Fibroblast of mammary gland (primary cell): ENCODE measurements at places on chromosomes 3 and 15.
A peak's percentile ranks its signal among the peaks of the same experiment; 100 is the strongest.

DNA sequence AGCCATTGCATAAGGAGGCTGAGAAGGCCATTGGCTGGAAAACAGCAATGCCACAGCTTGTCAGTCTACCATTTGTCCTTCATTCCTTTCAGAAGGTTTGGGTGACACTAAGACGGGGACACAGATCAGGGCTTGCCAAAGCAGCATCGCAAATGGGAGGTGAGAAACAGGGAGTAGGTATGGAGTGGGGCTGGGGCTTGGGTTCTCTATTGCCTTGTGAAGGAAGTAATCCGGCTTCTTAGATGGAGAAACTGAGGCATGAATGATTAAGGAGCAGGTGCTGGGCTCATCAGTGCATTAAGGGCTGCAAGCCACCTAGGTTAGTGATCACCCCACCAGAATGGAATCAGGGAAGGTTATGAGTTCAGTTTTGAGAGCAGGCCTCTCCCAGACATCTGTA is 115.6 kb upstream of the NMNAT3 start:
- no peak for DNase-seq

- DNase-seq = no peak
These were observed 69.6 kb upstream of the FAM174B start for GRCh38 chr15:92725171-92725570.

GRCh38 chr3:81426826-81427577 is 334.4 kb downstream of the GBE1 start:
- DNase-seq = no peak

GRCh38 chr3:33217866-33218445 is 654 bp downstream of the SUSD5 start:
- no peak for DNase-seq

DNA sequence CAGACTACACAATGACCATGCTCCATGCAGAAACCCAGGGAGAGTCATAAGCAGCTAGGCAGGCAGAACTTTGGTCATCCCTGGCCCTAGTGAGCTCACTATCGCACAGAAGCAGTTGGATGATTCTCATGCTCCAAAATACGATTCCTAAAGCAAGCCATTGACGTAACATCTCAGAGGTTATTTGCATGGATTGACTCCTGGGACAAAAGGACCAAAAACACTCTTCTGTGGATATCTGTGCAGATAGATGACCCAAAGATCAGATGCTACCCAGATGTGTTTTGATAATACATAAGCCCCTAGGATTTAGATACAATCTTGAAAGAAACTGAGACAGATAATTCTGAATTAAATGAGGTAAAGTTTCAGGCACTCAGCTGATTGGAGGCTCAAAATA is 33.4 kb upstream of the STT3B start:
- no peak for DNase-seq

DNA sequence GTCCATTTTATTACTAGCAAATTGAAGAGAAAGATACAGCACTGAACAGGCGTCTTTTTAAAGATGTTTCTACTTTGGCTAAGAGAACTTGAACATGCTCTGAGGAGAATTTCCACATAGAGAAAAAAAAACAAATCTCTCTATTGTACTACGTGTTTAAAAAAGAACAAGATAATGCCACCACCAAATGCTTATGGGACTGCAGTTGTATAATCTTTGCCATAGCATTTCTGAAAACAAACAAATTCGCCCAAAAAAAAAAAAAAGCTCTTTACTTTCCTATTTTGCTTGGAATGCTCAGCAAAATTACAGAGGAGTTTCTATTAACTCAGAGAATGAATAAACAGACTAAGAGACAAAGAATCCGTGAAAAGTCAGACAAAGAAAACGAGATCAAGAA is 114.2 kb downstream of the CNTN3 start:
- no peak for DNase-seq

GRCh38 chr3:31704591-31705179 is 172.0 kb downstream of the STT3B start:
- DNase-seq = peak; percentile 76

DNA sequence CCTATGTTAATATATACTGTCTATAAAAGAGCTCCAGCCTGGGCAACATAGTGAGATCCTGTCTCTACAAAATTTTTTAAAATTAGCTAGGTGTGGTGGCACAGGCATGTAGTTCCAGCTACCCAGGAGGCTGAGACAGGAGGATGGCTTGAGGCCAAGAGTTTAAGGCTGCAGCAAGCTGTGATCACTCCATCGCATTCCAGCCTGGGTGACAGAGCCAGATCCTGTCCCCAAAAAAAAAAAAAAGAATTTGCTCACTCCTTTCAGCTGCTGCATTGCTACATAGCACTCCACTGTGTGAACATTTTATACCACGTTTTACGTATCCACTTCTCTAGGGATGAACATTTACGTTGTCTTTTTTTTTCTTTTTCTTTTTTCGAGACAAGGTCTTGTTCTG is 6.0 kb upstream of the TSEN2 start:
- DNase-seq = no peak

DNA sequence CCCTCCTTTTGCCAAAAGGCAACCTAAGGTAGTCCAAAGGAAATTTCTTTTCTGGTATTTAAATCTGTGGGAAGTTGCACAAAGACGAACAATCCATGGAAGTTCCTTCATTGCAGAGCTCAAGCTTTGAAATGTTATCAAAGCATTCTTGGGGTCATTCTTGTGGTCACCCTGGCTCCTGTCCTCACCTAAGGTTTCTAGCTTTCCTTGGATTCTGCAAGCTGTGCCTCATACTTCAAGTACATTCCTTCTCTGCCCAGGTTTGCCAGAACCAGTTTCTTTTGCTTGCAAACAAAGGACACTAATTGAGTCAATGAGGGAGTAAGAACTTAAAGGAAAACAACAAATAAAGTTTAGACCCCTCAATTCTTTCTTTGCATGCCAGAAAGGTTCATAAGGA is 329.8 kb upstream of the PDZRN3 start:
- no peak for DNase-seq

GRCh38 chr3:64218329-64218728 is 6.9 kb downstream of the PRICKLE2 start:
- no peak for DNase-seq

GRCh38 chr3:186923241-186923640 is 7.1 kb upstream of the ST6GAL1 start:
- DNase-seq = no peak

DNA sequence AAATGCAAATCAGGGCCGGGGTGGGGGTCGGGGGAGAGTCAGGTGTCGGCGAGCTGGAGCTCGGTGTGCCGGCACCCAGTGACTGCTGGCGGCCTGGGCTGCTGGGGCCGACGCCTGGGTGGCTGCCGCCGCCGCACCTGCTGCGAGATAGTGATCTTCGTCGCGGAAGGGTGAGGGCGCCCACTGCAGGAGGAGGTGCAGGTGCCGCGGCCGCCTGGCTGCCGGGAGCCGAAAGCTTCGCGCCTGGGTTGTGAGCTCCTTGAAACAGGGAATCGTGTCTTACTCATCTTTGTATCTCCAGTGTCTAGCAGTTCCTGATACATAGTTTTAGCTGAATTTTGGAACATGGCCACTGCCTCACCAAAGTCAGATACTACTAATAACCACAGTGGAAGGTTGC is 64.0 kb upstream of the CPOX start:
- peak; percentile 9 for DNase-seq

GRCh38 chr15:64870353-64870752 is 28.6 kb downstream of the PLEKHO2 start:
- no peak for DNase-seq

GRCh38 chr15:95252404-95252803 is 1021.0 kb downstream of the MCTP2 start:
- DNase-seq = peak; percentile 50

- no peak for DNase-seq
These were observed 10.6 kb upstream of the TGM5 start for GRCh38 chr15:43277231-43277823.

DNA sequence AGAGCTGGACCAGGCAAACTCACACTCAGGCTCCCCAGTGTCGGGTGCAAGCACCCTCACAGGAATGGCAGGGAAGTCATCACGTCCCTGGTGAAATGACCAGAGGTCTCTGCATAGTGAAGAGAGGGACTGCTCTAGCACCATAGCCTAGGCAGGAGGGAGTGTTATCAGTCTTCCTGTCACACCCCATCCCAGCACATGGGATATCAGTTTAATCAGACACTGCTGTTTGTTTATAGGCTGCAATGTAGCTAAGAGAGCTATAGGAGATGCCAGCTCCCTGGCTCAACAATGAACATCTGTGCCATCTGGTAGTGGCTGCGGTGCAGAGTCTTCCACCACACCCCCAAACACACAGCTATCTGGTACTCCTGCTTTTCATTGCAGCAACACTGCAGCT is 776.6 kb downstream of the ZNF385D start:
- no peak for DNase-seq

DNA sequence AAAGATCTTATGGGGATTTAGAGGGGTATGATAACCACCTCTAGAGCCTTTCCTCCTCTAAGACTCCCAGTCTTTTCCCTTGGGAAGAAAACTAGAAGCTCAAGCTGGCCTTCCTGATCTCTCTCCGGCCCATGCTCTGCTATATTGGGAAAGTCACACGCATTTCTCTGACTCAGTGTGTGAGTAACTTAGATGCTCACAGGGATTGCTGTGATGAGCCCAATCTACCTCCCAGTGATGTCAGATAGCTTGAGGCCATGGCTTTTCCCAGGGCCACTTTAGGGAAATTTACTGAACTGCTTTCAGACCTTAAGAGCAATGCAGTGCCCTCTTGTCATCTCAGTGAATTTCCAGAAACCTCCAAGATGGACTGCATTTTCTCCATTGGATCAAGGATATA is 8.6 kb upstream of the ST8SIA2 start:
- DNase-seq = peak; percentile 59

DNA sequence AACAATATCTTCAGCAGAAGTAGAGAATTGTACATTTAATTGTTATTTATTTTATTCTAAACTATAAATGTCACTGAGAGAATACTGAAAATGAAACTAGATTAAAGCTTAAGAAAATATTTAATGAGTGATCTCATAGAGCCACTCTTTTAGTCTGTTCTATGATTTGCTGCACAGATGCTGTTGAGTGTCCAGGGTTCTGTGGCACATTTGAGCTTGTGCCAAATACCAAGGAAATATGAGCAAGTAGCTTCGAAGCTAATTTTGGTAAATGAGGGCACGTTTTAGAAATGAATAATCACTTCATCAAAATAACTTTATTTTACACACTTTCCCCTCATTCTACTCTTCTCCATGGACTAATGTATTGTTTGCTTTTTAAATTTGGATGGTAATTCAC is 53.6 kb upstream of the THRB start:
- peak; percentile 55 for DNase-seq

DNA sequence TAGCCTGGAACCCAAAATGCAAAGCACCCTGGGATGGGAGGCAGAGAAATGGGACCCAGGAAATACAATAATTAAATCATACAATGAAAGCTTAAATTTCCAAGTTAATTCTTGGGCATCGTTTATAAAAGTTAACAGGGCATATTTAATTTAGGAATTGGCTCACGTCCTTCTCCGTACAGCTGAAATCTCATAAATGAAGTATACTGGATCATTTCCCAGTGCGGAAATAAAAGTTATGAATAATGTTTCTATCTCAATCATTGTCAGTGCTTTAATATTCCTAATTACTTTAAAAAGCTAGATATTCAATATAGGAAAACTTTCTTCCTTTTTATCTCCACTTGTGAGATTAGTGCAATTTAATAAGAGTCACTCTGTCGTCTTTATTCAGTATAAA is 164.0 kb downstream of the MEGF11 start:
- DNase-seq = no peak

GRCh38 chr3:10892622-10893021 is 76.6 kb downstream of the SLC6A11 start:
- no peak for DNase-seq

DNA sequence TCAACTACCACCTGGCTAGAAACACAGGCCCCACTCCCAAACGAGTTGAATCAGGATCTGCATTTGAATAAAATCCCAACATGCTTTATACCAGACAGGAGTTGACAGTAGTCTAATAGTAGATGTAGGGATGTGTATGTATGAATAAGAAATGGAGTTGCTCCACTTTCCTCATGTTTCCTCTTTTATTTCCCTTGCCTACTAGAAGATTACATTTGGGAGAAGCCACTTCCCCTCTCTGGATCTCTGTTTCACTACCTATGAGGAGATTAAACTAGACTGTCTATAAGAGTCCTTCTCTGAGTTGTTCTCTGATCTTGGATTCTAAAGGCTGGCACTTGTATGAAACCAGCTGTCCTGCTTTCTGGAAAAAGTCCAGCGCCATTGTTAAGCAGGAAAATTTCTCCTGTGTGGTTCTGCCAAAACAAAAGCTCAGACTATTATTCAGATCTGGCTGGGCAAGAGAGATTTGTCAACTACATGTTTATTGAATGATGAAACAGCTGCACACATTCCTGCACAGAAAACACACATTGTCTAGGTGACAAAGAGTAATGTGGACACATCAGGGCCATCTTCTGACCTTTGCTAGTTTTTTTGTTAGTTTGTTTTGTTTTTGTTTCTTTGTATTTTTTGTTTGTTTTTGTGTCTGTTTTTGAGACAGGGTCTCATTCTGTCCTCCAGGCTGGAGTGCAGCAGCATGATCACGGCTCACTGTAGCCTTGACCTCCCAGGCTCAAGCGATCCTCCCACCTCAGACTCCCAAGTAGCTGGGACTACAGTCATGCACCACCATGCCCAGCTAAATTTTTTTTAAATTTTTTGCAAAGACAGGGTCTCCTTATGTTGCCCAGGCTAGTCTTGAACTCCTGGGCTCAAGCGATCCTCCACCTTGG is 29.9 kb downstream of the ACP3 start:
- peak; percentile 39 for DNase-seq

DNA sequence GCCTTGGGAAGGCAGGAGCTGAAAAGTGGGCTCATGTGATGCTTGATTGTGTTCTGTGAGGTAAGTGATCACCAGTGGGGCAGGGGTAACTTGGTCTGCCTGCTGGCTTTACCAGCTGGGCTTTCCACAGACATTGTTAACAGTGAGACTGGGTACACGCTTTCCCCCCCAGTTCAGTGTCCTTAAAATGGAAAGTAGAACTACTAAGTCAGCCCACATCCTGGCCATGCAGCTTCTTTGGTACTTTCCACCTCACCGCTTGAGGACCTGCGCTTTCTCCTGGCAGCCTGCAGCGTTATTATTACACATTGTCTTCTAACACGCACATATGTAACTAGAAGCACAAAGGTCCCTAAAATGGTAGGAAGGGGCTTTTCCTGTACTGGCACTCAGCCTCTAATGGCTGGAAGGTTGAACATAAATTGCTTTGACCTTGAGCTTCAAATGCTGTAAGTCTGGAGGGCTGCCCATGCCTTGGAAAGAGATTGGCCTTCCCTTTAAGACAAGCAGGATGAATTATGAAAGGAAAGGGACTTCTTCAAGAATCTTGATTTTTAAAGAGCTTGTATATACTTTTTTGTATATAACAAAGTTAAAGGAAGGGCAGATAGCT is 216.1 kb upstream of the ROPN1 start:
- DNase-seq = no peak

GRCh38 chr3:133210656-133211055 is 172.5 kb downstream of the TMEM108 start:
- no peak for DNase-seq

DNA sequence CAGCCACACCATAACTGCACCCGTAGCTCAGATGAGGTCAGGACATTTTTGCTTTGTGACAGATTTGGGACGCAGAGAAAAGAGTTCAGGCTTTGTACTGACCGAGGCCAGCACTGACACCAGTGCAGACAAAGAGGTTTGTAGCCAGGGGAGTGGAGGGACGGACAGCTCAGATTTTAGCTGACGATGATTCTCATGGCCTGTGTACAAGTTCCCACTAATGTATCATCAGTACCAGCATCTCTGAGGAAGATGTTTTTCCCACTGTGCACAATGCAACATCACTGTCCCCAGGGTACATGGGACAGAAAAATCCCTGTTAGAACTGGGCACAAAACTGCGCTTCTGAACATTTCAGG is 112.7 kb downstream of the SLCO3A1 start:
- no peak for DNase-seq
